ENCODE measurements at places on chromosomes 16 and 17.

DNA sequence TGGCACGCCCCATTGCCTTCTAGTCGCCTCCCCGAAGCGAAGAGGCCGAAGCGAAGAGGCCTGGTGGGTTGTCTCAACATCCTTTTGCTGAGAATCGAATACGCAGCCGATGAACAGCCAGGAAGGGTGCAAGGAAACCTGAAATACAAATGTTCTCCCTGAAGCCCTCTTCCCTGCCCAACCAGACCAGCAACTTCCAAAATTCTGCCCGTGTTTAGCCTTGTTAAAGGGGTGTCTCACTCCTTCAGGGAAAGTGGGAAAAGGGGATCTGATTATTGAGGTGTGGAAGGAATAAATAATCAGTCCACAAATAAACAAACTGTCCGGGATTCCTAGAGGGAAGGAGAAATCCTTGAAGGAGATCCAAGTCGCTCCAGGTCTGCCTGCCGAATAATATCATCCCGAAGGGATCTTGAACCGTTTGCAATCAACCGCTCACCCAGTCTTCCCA, 1.4 kb upstream of the FOXC2 start:
- no peak for DNase-seq

DNA sequence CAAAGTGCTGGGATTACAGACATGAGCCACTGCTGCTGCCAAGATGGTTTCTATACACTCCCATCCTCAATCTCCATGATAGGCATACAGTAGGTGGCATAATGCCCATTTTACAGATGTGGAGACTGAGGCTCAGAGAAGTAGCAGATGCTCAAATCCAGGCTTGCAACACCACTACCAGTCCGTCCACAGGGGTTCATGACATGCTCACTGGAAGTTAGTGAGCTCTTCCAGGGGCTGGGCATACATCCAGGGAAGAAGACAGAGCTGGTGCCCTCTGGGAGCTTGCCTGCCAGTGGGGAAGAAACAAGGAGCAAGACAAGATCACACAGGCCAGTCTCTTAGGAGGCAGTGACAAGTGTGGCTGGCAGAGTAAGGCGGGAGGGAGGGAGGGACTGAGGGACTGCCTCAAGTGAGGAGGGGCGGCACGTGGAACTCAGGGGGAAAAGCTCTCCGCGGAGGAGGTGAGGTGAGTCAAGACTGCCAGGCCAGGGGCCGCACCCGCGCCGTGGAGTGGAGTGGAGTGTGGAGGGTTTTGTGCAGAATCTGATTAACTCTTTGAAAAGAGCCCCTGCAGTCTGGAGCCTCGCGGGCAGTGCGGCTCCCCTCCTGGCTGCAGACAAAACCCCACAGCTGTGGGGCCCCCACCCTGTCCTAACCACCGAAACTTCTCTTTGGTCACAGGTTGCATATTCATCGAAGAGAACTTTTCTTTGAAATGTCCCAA, 27.9 kb downstream of the SREBF1 start:
- DNase-seq = no peak

DNA sequence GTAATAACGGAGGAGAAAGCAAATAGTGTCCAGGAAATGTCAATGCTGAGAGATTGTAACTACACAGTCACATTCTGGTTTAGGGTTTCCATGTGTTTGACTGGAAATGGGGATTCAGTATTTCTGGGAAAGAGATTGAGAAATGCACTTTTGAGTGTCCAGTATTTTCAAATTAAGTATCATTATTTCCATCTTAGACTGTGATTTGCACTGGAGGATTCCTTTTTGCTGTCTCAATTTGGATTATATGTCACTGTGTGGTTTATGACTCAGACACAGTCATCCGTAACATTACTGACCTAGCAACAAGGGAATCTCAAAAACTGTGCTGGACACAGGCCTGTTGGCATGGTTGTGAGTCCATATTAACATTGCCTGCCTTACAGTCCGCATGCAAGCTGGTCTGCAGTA, 681.4 kb downstream of the CDH11 start:
- no peak for DNase-seq

DNA sequence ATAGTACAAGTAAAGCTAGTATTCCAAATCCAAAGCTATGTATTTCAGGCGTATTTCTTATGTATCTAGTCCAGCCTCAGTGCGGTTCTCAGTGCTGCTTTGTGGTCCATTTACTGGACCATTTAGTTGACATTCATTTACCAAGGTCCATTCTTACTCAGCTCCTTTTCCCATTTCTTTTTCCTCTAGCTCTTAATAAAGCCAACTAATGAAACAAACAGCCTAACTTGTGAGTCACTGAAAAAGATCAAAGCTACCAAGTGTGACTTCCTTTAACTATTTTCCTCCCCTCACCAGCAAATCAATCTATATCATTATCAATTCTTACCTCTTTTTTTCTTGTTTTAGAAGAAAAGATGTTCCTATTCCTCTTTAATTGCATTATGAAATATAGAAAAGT, 64.0 kb downstream of the CYB561 start:
- no peak for DNase-seq

DNA sequence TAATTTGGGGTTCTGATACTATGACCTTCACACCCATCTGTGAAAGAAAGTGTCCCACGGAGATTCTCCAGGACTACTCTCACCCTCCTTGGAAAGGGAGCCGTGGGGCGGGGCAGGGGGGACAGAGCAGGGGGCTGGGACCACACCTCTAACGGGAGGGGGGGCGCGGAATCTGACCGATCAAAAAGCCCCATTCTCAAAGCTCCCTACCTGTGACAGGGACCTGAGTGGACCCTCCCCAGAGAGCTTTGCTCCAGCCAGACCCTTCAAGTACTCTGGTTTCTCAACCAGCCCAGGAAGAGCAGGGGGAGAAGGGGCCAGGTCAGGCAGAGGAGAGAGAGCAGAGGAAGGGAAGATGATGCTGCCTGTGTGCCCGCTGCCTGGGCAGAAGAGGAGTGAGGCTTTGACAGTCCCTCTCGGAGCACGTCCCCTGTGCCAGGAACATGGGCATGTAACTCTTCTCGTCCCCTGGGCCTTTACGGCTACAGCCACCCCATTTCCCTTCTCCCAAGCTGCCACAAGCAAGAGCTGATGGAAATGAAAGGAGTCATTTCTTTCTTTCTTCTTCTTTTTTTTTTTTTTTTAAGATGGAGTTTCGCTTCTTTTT, 682 bp downstream of the XAF1 start:
- DNase-seq = peak; percentile 12

DNA sequence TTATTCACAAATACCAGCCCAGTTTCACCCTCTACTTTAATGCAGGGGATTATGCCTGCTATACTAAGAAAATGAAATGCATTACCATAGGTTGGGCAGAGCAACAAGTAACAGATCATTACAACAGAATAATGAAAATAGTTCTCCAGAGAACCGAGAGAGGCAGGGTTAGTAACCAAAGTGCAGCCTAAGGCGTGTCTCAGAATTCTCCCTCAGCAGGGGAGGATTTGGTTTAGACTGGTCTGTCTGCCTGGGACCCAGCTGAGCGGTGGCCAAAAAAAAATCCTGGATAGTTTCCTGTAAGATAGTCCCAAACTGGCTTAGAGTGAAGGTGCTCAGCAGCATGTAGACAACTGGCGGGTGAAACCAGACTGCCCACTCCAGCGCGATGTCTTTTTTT, 30.8 kb upstream of the ADCY7 start:
- no peak for DNase-seq
